GM23248 (cell line): ENCODE measurements at places on chromosomes 2 and 18. TPM values are rescaled to one million over a fixed set of nuclear protein-coding genes. Genes with fewer than 3 reads are reported as not detected.

Gene HOXD10
- 17.2 and 23.5 TPM in 2 replicates for total RNA-seq

Gene PER2
- 2.8 and 6.2 TPM in 2 replicates for total RNA-seq

- peak; percentile 35 for DNase-seq
Observed at GRCh38 chr2:26946841-26947784, 23.3 kb upstream of the MAPRE3 start.

- no peak for DNase-seq
Observed at GRCh38 chr18:40921845-40922629, 1033.0 kb upstream of the PIK3C3 start.

DNA sequence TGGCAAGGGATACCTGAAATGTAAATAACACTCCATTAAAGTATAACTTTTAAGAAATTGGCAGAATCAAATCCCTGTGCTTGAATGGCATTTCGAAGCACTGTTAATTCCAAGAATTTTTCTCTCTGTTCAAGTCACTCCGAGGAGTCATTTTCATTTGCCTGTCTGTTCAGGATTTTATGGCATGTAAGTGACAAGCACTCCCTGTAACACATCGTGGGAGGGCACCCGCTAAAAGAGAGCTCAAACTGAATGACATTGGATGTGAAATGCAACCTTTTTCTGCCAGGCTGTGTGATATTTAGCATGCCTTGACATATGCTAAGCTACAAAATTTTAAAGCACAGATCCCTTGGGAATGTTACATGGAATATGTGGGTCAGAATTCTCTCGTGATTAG is 339.6 kb downstream of the LRRTM1 start:
- no peak for DNase-seq

DNA sequence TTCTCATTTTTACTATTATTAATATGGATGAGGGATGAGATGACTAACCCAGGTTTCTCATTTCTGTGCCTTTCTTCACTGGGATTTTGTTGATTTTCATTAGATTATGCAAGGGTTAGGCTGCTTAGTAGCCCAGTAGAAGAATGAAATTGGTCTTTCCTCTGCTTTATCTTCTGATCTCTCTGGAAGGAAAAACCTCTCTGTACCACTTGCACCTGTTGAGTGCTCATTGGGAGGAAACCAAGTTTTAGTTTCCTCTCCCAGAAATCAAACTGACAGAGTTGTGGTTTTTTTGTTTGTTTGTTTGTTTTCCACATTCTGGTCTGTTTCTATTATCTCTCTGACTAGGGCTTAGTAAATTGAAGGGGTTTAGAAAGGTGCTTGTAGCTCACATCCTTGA is 60.8 kb downstream of the KIAA1328 start:
- no peak for DNase-seq

DNA sequence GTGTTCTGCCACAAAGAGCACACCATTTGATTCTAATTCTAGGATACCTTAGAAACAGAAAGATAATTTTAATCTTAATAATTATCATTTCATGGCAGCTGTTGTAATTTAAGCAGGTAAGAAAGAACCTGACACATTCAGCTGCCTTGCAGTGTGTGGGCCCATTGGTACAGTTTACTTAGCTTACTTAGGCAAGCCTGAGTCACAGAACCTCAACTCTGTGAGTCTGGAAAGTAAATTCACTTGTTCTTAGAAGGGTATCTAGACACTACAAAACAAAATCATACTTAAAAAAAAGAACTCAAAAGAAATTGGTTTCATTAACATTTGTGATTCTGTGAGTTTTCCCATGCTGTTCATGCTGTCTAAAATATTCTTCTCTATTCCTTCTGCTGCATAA is 956.3 kb upstream of the SLC39A10 start:
- DNase-seq: no peak

- DNase-seq: peak; percentile 37
Observed at GRCh38 chr2:140586379-140586778, 1544.4 kb downstream of the LRP1B start.
